ENCODE measurements at places on chromosomes 6 and 20.

DNA sequence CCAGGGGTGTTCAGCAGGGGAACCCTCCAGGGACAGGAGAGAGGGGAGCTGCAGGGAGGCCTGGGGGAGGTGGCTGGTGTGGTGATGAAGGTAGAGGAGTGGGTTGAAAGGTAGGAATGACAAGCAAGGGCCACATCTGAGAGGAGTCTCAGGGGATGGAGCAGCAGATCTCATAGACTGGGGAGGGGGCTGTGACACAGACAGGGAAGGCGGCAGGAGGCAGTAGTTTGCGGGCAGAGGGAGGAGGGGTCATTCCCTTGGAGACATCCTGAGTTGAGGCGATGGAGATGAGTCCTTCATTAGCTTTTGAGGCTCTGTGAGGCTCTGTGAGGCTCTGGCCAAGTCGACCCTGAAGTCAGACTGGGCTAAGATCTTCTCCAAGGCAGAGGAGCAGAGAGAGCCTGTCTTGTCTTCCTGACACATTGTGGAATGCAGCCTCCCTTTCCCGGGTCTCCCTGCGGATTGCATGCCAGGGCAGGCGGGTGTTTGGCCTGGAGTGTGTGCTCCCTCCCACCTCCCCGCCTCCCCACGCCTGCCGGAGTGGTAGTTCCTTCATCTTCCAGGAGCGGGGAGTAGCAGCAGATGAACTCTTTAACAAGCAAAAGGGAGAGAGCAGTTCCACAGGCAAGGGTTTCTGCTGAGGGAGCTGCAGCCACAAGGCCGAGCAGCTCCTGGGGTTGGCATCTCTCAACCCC is 34.3 kb upstream of the MLN start:
- DNase-seq = no peak

DNA sequence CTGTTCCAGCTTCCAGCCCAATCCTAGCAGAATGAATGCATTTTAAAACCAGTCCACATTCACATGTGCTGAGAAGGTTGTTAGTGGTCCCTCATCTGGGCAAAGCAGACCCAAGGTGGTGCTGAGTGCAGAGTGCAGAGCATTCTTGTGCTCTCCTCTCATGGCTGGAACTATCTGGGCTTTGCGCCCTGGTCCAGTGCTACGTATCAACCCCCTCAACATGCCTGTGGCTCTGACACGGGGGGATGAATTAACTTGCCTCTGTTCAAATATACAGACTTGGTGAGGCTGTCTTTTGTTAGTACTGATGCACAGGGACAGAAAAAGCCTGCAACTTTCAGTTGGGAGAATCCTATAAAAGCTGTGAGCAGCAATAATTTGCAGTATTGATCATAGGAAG is 42.5 kb downstream of the PANK2 start:
- DNase-seq = no peak

- DNase-seq = peak; percentile 64
Measured at GRCh38 chr20:17938871-17939619, 29.5 kb downstream of the SNX5 start.

GRCh38 chr6:140879946-140880345 is 1252.8 kb upstream of the GJE1 start:
- DNase-seq = no peak

DNA sequence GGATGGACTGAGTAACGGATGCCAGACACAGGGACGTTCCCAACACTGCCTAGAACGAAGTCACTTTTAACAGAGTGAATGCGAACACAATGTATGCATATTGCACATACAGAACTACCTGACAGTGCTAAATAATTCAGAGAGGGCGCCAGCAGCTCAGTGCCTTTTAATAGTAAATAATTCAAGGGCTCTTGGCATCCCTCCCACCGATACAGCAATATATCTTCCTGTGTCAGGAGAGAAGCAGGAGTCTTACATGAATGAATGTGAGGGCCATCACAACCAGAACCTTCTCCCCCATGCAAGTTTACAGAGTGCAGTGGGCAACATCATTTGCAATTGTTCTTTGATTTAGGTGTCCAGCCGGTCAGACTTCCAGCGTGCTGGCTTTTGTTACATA is 88.4 kb upstream of the KCNG1 start:
- DNase-seq = no peak

- peak; percentile 53 for DNase-seq
Measured at GRCh38 chr6:162728197-162728596, 423 bp downstream of the PACRG start.

- DNase-seq = no peak
Measured at GRCh38 chr6:169700296-169700695, 1.5 kb downstream of the WDR27 start.

GRCh38 chr6:139443231-139444112 is 69.0 kb upstream of the CITED2 start:
- no peak for DNase-seq

DNA sequence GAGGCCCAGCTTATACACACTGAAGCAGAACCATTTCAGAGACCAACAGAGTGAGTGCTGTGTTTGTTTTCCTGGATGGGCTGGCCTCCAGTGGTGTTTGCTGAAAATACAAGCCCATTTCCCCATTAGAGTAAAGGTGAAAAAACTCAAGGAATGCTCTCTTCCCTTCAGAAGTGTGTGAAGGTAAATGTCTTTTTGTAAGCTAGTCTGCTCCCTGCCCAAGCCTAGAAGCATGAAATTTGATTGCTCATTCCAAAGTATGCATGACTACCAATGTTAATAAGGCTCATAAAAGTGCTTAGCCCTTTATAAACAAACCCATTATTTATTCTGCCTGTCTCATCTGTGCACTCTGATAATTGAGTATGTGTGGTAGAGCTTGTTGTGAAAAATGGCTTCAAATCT is 59.1 kb downstream of the ADGRF1 start:
- DNase-seq = no peak

DNA sequence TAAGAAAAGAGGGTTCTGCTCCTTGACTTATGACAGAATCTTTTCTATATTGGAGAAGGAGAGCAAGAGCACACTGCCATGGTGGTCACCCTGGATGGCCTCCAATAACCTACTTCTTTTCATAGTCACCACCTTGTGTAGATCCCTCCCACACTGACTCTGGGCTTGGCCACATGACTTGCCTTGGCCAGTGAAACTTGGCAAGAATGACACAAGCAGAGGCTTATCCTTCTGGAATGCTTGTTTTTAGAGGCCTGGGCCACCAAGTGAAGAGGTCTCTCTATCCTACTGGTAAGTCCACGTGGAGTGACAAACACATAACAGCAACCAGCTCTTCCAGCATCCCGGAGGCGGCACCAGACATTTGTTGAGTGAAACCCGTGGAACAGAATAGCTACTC is 349.4 kb upstream of the JARID2 start:
- DNase-seq = no peak

DNA sequence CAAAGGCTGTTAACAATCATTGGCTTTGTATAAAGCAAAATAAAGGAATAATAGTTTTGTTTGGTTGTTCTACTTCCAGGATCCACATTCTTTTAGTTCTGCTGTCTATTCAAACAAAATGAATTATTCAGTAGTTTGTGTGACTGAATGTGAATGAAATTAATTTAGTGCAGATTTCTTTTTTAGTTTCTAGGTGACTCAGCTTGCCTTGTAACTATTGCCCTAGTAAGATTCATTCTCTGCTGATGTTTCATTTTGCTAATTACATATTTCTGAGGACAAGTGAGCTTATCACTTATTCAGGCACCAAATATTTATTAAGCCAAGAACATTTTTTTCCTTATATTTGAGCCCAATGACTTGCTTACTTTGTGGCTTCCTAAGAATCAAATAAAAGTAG is 46.5 kb upstream of the RIPOR2 start:
- no peak for DNase-seq

- DNase-seq = no peak
Measured at GRCh38 chr20:52427960-52428359, 236.4 kb upstream of the ZFP64 start.

DNA sequence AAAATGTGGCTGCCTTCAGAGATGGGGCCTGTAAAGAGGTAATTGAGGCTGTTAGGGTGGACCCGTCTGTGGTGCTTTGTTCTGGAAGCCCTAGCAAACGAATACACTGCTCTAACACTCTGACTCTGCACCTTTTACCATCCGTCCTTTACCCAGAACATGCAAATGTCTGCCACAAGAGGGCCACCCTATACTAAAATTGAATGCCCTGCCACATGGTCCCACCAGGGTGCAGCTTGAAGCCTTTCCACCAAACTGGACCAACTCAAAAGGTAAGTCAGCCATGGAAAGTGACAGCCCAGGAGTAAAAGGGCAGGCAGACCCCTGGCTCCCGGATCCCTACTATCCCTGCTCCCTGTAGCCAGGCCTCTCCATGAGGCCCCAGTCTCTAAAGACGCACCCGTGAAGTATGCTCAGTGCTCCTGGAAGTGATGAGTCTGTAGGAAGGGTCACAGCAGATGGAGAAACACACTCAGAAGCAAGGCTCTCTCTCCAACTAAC is 5.8 kb upstream of the BFSP1 start:
- DNase-seq = peak; percentile 72

DNA sequence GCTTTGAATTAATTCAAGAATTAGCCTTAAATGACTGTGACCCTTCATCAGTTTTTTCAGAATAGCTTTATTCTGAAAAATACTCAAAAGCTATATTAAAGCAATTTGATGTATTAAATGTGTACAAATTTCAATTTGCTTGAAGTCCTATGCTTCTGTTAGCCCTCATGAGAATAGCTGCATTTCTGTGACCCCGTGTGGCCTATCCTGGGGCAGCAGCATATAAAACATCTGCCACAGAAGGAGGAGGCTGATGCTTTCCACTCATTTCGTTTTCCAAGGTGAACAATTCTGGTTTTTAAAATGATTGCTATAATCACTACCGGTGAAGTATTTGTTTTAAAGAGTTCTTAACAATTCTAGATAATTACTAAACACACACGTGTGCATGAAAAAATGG is 360.3 kb downstream of the BTBD9 start:
- DNase-seq = no peak

GRCh38 chr20:59019217-59019616 is at the start of gene TUBB1:
Gene TUBB1, plus strand, starts transcription at chr20:59019429. Its CDS starts 94 bp downstream, at chr20:59019523.
- DNase-seq = no peak

- no peak for DNase-seq
Measured at GRCh38 chr6:156848123-156848522, 70.9 kb downstream of the ARID1B start.

GRCh38 chr6:90849686-90850085 is 262.8 kb upstream of the MAP3K7 start:
- DNase-seq = no peak

DNA sequence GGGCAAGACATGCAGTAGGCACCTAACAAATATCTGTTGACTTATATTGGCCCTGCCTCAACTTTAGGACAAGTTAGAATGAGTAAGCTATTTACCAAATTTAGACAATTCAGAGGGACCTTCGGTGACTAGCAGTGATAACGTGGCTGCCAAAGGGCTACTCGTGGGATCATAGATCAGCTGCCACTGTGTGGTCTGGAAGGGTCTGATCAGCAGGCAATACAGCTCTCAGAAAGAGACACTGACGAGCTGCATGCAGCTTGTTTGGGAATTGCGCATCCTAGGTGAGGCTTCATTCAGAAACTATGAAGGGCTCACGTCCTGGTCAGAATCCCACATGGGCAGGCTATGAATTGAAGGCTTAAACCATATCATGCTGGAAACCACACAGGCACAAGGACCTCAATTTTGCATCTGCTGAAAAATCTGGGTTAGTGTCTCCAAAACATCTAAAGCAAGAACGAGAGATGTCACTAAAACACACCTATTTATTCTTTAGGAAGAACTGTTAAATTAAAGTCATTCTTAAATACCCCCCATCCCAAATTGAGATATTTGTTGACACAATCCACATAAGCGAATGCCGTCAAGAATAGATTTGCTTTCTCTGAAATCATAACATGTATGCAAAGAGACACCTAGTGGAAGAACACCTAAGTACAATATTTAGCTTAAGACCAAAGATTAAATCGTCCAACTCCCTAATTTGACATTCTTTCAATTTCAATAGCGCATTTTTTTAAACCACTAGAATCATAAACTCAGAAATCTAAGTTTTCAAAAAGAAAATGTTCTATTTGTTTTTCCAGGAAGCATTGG is 79.6 kb downstream of the IPCEF1 start:
- DNase-seq = no peak

GRCh38 chr6:40425192-40425919 is 161.8 kb downstream of the LRFN2 start:
- DNase-seq = peak; percentile 56

DNA sequence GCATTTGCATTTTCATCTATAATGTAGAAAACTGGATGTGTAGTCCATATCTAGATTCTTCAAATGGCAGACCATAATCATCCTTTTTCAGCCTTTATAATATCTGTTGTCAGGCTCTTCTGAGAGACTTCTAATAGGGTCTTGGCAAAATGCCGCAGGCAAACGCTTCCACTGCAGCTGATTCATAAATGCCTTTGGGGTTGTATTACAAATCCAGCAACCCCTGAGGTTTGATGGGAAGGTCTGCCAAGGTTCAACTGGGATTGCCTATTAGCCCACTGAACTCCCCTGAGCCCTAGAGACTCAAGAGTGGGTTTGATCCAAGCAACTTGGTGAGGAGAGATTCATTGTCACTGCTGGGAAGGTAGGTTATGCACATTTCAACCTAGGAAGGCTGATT is 365.2 kb upstream of the POU3F2 start:
- no peak for DNase-seq

DNA sequence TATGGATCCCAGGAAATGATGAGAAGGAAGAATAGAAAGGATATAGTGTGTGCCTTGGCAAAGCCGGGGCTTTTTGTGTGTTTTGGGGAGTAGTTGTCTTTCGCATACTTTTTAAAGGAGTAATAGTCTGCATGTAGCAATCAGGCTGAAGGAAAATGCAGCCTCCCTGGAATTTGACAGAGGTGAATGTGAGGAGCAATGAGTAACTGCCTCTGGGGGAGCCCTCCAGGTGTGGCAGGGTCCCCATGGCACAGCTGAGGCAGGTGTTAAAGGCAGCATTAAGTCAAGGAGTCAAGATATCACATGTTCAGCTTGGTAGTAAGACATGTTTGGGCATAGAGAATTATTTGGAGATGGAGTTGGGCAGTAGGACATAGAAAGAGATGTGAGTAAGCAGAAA is 203.1 kb downstream of the C6orf118 start:
- no peak for DNase-seq

DNA sequence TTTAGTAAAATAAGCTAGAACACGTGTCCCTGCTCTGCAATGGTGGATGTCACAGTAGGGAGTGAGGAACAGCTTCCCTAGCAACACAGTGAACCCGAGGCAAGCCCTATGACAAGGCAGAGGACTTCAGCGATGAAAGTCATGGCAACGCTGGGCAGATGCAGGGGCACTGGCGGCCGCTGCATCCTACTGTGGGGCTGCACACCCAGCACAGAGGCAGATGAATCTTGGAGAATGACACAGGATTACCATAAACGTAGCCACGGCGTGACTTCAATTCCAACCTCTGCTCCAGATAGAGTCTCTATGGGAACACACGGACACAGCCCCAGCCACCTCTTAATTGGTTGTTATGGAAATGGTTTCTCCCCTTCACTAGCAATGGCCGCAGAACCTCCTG is 64.2 kb downstream of the MYLK4 start:
- DNase-seq = no peak

DNA sequence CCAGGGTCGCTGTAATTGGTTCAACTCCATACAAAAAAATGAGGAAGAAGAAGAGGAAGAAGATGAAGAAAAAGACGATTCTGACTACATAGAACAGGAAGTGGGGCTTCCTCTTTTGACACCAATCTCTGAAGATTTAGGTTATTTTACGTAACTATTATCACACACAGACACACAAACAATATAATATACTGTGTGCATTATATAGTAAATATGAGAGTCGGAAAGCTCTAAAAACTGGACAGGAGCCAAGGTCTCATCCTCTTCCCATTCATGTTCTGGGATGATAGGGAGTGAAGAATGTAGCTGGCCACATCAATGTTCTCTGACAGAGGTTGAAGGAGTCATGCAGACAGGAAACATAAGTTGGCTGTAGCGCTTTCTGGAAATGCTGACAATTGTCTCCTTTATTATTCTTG is 13.3 kb downstream of the RSPH4A start:
- DNase-seq = no peak
